ENCODE measurements at places on chromosomes 5 and 9. TPM values are rescaled to one million over a fixed set of nuclear protein-coding genes. Genes with fewer than 3 reads are reported as not detected.

Gene BTNL8
- total RNA-seq: 0.09 TPM

Gene MELK
- total RNA-seq: 5.7 TPM

Gene ALDH1A1
- 899 TPM for total RNA-seq

Gene NUDT12
- 5.9 TPM for total RNA-seq
